Central memory CD8-positive, alpha-beta T cell (primary cell): ENCODE measurements at places on chromosomes 13 and 19.

GRCh38 chr13:51945149-51945548, 66.1 kb downstream of the ATP7B start:
- H3K4me3 ChIP-seq: no peak overlapping the region
- H3K27me3 ChIP-seq: peaks cover 40% of the 10 kb centered on the region
- no peak overlapping the region for H3K27ac ChIP-seq
- peaks cover 10% of the 10 kb centered on the region for H3K4me1 ChIP-seq
- H3K36me3 ChIP-seq: no peaks in the 10 kb centered on the region

GRCh38 chr13:60282186-60282585, 114.8 kb upstream of the TDRD3 start:
- H3K4me1 ChIP-seq: no peaks in the 10 kb centered on the region
- DNase-seq: no peak
- peaks cover 37% of the 10 kb centered on the region for H3K27me3 ChIP-seq
- H3K27ac ChIP-seq: no peak overlapping the region

GRCh38 chr13:37701306-37701705, 102.7 kb upstream of the POSTN start:
- H3K4me3 ChIP-seq: no peak overlapping the region
- no peaks in the 10 kb centered on the region for H3K27me3 ChIP-seq
- H3K4me1 ChIP-seq: no peaks in the 10 kb centered on the region
- peaks cover 2% of the 10 kb centered on the region for H3K36me3 ChIP-seq
- DNase-seq: no peak

DNA sequence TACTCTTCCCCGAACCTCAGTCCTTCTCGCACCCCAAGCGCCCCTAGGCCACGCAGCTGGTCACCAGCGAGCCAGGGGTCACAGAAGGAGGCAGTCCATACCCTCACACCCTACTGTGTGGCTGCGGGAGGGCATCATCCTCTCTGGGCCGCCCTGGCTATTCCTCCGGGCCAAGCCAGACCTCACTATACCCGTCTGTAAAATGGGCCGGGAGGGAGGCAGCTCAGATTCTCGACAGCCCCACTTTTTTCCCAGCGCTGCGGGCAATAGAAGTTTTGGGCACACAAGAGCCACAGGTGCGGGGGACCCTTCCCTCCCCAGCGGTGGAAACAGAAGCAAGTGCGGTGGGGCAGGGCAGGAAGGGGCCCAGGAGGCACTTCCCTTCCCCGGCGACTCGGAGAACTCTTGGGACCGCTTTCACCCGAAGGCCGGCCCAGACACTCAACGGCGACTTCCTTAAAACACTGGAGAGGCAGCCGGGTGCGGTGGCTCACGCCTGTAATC, 5.6 kb upstream of the ARRDC2 start:
- H3K4me3 ChIP-seq: peak overlapping the region; percentile 81
- peaks cover 22% of the 10 kb centered on the region for H3K4me1 ChIP-seq
- H3K27ac ChIP-seq: peak overlapping the region; percentile 99
- peaks cover 37% of the 10 kb centered on the region for H3K36me3 ChIP-seq
- H3K27me3 ChIP-seq: no peaks in the 10 kb centered on the region
- DNase-seq: no peak

DNA sequence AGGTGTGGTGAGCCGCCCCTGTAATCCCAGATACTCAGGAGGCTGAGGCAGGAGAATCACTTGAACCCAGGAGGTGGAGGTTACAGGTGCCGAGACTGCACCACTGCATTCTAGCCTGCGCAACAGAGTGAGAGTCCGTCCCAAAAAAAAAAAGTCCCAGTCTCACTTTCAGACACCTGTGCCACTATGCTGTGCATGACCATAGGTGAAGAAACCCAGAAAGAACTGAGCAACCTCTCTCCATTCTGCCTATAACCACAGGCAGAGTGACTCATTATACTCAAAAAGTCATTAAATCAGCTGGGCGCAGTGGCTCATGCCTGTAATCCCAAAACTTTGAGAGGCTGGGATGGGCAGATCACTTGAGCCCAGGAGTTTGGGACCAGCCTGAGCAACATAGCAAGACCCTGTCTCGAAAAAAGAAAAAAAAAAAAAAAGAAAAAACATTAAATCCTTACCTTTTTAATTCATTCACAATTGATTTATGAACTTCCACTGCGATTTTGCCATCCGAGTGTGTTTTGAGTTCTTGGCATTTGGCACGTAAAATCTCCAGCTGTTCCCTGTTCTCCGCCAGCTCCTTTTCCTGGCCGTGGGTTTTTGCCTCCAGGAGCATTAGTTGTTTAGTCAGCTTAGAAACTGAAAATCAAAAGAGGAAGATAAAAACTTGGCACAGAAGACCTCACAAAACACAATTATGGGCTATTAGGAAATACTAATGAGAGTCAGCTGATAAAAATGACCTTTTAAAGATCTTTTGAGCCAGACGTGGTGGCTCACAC, 45.5 kb upstream of the SLC7A9 start:
- no peak overlapping the region for H3K27ac ChIP-seq
- H3K4me1 ChIP-seq: no peaks in the 10 kb centered on the region
- no peaks in the 10 kb centered on the region for H3K27me3 ChIP-seq
- H3K4me3 ChIP-seq: no peak overlapping the region

GRCh38 chr13:51267622-51268021, 45.4 kb downstream of the FAM124A start:
- DNase-seq: no peak
- peaks cover 22% of the 10 kb centered on the region for H3K27me3 ChIP-seq
- no peak overlapping the region for H3K27ac ChIP-seq
- H3K36me3 ChIP-seq: no peaks in the 10 kb centered on the region
- H3K4me1 ChIP-seq: no peaks in the 10 kb centered on the region

GRCh38 chr13:28531077-28531844, 36.3 kb upstream of the FLT1 start:
- DNase-seq: no peak
- H3K27ac ChIP-seq: no peak overlapping the region
- H3K4me1 ChIP-seq: no peaks in the 10 kb centered on the region
- H3K36me3 ChIP-seq: no peaks in the 10 kb centered on the region
- H3K4me3 ChIP-seq: no peak overlapping the region

DNA sequence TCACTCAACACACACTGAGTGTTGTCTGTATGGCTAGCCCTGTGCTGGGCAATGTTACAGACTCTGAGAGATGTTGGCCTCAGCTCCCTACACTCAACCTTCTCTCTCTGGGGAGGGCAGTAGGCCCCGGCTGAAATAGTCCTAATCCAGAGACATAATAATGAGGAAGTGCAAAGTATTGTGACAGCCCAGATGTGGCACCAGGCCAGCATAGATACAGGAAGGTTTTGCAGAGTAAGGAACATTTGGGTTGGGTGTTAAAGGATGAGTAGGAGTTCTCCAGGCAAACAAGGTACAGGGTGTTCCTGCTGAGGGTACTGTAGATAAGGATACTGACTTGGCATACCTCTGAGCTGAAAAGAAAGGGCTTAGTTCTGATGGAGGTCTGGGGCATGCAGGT, 2.4 kb downstream of the LIN7B start:
- DNase-seq: no peak
- peaks cover 12% of the 10 kb centered on the region for H3K36me3 ChIP-seq
- peaks cover 39% of the 10 kb centered on the region for H3K4me1 ChIP-seq
- H3K4me3 ChIP-seq: peak overlapping the region; percentile 78

DNA sequence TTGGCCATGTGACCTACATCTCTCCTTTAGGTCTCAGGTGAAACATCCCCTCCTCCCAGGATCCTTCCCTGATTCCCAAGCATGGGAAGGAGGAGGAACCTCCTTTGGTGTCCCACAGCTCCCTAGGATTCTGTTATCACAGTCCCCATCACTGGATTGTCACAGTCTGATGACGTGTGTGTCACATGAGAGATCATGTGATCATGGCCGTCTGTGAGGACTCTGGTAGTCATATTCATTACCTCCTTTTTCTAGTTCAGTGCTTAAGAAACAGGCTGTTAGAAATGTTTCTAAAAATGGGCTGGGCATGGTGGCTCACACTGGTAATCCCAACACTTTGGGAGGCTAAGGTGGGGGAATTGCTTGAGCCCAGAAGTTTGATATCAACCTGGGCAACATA, 3.0 kb downstream of the DHX34 start:
- peaks cover 39% of the 10 kb centered on the region for H3K36me3 ChIP-seq
- H3K4me1 ChIP-seq: peaks cover 45% of the 10 kb centered on the region
- no peak overlapping the region for H3K27ac ChIP-seq
- no peaks in the 10 kb centered on the region for H3K27me3 ChIP-seq
- DNase-seq: no peak

DNA sequence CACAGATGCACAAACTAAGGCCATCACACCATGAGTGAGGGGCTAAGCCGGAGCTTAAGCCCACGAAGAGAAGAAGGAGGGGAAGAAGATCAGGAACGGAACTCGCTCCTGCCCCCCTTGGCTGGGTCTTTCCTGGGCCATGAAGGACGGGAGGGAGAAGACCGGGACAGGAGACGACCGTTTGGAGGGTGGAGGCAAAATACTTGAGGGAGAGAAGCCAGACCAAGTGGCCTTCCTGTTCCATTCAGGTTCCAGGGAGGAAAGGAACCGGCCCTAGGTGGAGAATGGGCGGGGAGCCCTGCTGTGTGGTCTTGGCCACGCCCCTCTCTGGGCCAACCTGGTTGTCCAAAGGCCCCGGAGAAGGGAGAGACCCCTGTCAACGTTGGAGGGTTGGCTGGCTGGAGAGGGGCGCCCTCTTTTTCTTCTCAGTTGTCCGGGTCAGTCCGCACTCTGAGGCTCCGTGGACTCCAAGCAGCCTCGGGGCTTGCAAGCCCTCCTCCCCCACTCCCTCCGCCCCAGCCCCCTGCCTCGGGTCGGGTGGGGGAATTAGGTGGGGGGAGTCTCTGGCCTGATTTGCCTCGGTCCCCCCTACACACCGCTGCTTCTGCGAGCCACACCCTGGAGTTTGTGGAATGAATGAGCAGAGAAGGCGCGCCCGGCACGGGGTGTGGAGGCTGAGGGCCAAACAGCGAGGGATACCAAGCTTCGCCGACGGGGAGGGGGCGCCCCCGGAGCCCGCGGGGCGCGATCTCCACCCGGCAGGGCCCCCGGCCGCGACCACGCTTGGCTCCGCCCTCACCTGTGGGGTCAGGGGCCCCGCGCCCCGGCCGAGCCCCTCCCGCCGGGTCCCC, 757 bp downstream of the FBN3 start:
- H3K36me3 ChIP-seq: peaks cover 3% of the 10 kb centered on the region
- no peaks in the 10 kb centered on the region for H3K4me1 ChIP-seq
- H3K27ac ChIP-seq: no peak overlapping the region
- peak overlapping the region; percentile 21 for H3K4me3 ChIP-seq
- H3K27me3 ChIP-seq: peaks cover 84% of the 10 kb centered on the region

DNA sequence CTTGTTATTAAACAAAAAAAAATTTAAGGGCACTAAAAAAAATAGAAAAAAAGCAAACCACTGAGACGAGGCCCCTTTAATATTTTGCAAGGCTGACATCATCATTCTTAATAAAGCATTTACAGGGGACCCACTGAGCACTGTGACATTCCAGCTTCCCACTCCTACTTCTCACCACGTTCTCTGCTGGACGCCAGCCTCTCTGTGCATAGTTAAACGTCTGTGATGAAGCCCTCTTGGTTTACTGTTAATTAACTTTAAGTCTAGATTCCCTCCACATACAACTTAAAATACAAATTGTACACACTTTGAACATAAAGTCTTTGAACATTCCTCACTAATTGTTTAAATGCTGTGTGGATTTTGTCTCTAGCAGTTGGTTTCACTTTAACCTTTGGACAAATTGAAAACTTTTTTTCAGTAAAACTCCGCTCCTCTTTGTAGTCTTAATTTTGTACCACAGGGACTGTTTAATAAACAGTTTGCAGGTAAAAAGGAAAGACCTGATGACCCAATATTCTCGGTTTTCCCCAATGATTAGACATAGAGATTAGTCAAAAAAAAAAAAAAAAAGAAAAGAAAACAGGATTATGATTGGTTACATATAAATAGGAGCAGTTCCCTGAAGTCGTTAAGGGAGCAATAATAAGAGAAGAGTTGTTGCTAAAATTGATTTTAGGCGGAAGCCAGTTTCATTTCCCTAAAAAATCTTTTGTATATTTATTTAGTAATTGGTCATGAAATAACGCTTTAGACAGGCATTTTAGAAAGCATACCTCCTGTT, 219.8 kb downstream of the MZT1 start:
- H3K27ac ChIP-seq: no peak overlapping the region
- H3K4me3 ChIP-seq: no peak overlapping the region
- no peaks in the 10 kb centered on the region for H3K4me1 ChIP-seq
- DNase-seq: no peak
- H3K36me3 ChIP-seq: peaks cover 2% of the 10 kb centered on the region
- no peaks in the 10 kb centered on the region for H3K27me3 ChIP-seq

GRCh38 chr13:97224544-97225300, 2.6 kb downstream of the MBNL2 start:
- peak overlapping the region; percentile 91 for H3K4me3 ChIP-seq
- peak overlapping the region; percentile 99 for H3K27ac ChIP-seq
- peaks cover 14% of the 10 kb centered on the region for H3K36me3 ChIP-seq
- H3K4me1 ChIP-seq: peaks cover 47% of the 10 kb centered on the region
- H3K27me3 ChIP-seq: no peaks in the 10 kb centered on the region
- DNase-seq: peak; percentile 41

- no peaks in the 10 kb centered on the region for H3K27me3 ChIP-seq
- DNase-seq: no peak
- no peaks in the 10 kb centered on the region for H3K4me1 ChIP-seq
- H3K27ac ChIP-seq: no peak overlapping the region
- no peak overlapping the region for H3K4me3 ChIP-seq
- H3K36me3 ChIP-seq: peaks cover 2% of the 10 kb centered on the region
Observed at GRCh38 chr13:38444904-38445303, 95.3 kb downstream of the UFM1 start.

GRCh38 chr19:19618219-19619051, at the start of gene PBX4:
Gene PBX4 (minus strand): TSS chr19:19618687. CDS start chr19:19618629, 58 bp downstream.
- H3K4me1 ChIP-seq: peaks cover 48% of the 10 kb centered on the region
- DNase-seq: peak; percentile 98
- H3K4me3 ChIP-seq: peak within 1 kb of the TSS; percentile 75
- H3K27me3 ChIP-seq: no peaks in the 10 kb centered on the region
- peaks cover 19% of the 10 kb centered on the region for H3K36me3 ChIP-seq

- no peaks in the 10 kb centered on the region for H3K4me1 ChIP-seq
- H3K27ac ChIP-seq: no peak overlapping the region
- H3K4me3 ChIP-seq: no peak overlapping the region
Observed at GRCh38 chr19:29785955-29786589, 25.7 kb upstream of the CCNE1 start.

DNA sequence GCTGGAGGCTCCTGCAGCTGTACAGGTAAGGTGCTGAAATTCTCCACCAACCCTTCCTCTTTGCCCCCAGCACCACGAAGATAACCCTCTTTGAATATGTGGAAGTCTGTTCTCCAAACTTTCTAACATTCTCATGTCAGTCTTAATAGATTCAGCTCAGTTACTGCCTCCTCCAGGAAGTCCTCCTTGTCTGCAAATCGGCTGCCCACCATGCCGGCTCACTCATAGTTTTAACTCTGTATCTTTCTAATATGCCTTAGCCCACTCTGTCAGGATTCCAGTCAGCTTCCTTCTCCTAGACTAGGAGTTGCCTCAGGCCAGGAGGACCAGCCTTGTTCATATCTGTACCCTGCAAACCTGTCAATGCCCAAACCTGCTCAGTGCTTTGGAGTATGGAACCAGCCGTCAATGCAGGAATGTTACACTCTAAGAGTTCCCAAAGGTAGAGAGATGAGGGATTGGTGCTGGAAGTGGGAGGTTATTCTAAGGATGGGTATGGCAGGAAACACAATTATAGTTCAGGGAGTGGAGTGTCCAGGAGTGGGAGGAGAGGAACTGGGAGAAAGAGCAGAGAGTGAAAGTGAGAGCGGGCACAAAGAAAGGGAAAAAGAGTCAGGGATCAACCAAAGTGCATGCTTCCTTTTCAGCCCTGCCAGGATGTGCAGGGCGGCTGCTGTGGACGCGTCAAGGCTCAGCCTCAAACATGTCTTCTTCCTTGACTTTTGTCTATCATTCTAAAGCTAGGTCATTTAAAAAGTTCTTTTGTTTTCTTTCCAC, 38.0 kb upstream of the ALOX5AP start:
- H3K4me3 ChIP-seq: no peak overlapping the region
- peaks cover 56% of the 10 kb centered on the region for H3K27me3 ChIP-seq
- DNase-seq: no peak
- H3K27ac ChIP-seq: no peak overlapping the region
- peaks cover 28% of the 10 kb centered on the region for H3K4me1 ChIP-seq
